ENCODE measurements at places on chromosomes 5 and 9. TPM values are rescaled to one million over a fixed set of nuclear protein-coding genes. Genes with fewer than 3 reads are reported as not detected.
A peak's percentile ranks its signal among the peaks of the same experiment; 100 is the strongest.

The SLC26A2 gene
- total RNA-seq: 13.2 TPM

DNA sequence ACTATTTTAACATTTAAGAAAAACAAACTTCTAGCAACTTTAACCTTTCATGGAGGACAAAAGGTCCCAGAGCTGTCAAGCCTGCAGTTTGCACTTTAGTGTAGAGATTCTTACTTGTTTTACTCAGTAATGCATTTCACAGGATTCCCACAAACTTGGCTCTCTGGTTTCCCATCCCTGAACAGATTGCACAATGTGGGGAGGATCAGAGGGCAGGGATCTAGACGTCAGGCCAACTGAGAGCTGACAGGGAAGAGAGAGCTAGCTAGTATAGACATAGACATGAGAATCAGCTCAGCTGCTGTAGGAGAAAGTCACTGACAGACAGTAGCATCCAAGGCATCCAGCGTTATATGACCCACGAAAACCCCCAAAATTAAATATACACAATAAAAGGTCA lies 20.9 kb upstream of the BNIP1 start:
- DNase-seq: no peak

DNA sequence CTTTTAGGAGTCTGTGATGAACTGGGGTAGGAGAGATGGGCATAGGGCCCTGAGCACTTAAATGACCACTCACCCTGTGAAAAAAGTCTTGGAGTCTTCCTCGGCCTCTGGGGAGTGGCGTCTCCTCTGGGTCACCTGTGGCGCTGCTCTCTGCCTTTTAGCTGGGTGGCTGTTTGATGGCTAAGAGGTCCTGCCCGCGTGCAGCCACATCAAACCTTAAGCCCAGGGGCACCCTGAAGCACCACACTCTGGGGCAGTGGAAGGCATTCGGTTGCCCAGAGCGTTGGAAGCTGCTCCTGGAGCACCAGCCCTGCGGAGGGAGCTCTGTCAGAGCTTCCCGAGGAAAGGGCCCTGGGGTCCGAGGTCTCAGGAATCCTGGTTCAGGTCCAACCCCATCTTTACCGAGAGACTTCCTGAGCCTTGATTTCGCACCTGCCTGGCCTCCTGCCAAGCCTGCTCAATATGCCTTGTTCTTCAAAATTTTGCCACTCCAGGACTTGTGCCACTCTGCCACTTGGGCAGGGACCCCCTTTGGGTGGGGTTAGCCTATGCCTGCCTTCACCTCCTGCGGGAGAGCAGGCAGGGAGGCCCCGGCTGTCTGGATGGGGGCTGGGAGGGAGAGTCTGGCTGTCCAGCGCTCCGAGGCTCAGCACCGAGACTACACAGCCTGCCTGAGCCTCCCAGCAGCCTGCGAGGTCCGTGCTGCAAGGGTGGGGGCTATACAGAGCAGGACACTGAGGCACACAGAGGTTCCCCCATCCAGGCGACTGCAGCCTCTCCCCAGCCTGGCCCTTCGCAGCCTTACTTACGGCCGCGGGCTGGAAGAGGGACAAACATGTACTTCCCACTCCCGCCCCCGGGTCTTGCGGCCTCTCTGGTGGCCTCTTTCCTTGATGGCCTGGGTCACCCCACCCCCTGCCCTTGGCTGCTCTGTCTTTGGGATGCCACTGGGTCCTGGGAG lies 63.4 kb upstream of the RNU6ATAC start:
- DNase-seq: no peak

DNA sequence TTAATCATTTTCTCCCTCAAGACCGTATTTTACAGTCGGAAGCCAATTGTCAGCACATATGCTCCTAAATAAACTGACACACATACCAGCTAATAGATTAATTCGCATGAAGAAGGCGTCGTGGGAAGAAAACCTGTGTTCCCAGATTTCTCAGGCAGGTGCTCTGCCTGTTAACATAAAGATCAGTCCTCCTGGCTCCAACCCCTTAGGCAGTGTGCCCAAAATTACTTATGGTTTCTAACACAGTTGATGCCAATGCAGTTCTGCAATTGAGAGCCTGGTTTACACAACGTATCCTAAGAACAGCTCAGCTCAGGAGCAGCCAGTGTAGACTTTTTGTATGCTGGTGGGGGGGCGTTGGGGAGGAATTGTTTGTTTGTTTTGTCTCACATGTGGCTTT lies 208.3 kb downstream of the ENC1 start:
- DNase-seq: no peak

- DNase-seq: peak; percentile 37
These were observed 49.0 kb upstream of the LRRC14B start for GRCh38 chr5:142246-142810.

All from posterior vena cava (tissue), 2 donors.